ENCODE measurements at places on chromosomes 11 and 22.

DNA sequence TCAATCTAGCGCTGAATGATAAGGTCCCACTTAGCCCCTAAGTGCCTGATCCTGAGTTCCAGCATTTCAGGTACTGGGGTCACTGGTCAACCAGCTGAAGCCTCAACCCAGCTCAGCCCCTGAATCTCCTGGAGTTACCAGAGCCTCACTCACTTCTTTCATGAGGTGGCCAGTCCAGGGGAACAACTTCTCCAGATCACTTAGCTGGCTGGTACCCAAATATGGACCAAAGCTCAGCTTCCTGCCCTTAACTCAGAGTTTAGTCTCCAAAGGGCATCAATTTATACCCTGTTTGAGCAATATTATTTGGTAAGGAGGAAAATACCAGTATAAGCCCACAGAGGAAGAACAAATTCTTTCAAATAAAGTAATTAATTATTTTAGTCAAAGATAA is 105.6 kb downstream of the SLC1A2 start:
- DNase-seq: no peak

DNA sequence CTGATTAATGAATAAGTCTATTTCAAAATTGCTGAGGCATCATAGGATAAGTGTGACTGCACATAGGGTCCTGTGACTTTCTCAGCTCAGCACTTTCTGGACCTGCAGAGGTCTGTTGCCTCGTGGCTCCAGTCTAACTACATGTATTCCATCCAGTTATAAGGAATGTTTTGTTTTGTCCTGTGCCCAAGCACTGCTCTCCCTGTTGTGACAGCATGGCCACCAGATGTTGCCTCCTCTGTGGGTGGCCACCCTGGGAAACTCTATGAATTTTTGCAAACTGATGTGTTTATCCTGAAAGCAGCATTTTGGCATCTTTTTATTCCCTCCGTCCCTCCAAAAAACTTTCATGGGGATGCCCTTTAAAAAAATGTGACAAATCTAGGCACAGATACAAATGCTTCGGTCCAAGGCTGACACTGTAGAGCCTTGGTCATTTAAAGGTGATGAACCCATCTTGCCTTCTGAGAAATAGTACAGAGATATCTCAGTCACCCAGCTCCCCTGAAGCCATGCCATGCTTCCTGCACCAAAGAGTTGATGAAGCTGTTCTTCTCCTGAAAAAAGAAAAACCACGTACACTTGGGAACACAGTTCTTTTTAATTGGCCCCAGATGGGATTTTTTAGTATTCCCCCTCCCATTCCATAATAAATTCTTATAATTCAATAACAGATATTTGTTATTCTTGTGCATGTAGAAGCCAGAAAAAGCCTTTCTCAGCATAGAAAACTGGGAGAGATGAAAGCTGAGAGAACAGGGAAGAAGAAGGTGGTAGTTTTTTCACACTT is 72.6 kb downstream of the CCDC34 start:
- no peak for DNase-seq

DNA sequence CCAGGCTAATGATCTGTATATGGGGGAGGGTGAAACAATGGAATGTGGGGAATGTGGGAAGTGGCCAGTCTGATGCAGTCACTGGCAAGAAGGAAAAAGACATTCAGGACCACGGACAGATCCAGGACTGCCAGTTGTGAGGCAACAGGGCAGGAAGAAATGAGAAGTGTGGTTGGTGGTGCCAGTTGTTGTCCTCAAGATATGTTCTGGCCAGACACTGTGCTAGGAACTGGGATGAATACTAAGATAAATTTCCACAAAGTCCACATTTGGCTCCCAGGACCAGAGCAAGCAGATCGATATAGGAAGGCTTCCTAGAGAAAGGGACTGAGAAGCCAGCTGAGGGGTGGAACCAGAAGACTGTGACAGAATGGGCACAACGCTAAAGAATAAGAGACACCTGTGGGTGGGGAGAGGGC is 6.8 kb upstream of the TPBGL start:
- no peak for DNase-seq

- no peak for DNase-seq
Measured at GRCh38 chr11:126476266-126476924, 120.9 kb downstream of the ST3GAL4 start.

DNA sequence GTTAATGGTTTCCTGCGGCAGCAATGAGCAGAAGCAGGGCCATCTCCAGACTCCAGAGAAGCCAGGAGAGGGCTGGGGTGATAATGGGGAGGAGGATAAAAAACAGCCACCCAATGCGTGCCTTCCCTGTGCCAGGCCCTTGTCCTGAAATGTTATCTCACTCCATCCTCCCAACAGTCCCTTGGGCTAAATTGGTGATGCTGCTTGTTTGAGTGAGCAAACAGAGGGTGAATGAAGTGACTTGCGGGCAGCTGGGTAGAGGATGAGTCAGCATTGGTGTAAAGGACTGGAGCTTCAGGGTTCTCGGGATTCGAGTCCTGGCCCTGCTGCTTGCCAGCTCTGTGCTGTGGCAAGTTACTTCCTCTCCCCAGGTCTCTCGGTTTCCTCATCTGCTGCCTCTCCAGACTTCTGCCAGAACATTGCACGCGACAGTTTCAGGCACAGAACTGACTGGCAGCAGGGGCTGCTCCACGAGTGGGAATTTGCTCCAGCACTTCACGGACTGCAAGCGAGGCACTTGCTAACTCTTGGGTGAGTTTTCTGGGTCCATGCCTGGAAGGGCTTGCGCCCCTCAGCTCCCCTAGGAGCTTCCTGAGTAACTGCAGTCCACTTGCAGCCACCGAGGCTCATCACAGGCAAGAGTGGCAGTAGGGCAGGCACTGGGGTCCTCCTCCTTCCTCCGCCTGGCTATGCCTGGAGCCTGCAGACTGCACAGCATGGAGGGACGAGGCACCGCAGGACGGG is at the start of gene P2RY6:
Gene P2RY6, plus strand, starts transcription at position 403 of the 744 bp plus-strand sequence. CDS start 24,181 bp downstream, outside the sequence.
- DNase-seq: no peak

All from activated CD4-positive, alpha-beta T cell treated with anti-CD3 and anti-CD28 coated beads for 4 hours (primary cell).